ENCODE measurements at places on chromosomes 6 and 20.

DNA sequence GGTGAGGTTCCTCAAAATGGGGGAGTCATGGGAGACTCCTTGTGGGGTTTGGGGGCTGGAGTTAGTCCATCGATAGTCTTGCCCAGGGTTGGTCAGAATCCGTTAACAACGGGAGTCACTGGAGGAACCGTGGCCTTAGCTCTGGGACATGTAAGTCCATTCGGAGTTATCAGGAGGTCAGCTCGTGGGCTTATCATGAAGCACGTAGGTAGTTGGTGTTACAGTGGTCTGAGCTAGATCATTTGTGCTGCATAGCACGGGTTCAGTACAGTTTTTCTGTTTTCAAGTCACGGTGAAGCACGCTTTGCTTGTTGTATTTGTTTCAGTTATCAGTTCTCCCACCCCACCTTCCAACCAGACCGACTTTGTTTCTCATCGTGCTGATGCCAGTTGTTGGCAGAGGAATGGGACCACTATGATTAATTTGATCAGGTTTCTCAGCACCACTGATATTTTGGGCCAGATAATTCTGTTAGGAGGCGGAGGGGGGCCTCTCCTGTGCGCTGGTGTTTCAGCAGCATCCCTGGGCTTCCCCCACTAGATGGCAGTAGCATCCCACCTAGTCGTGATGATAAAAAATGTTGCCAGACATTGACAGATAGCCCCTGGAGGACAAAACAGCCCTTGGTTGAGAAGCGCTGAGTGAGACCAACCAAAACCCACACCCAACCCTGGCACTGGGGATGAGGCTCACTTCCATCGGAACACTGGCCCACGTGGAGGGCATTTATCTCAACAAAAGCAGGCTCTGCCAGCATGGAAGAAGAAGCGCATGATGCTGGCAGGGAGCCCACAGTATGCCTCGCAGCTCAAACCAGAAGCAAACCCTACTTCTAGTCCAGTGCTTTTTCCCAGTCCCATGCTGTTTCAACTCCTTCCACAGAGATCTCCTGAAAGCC lies 2.2 kb upstream of the APMAP start:
- peak; percentile 50 for DNase-seq

DNA sequence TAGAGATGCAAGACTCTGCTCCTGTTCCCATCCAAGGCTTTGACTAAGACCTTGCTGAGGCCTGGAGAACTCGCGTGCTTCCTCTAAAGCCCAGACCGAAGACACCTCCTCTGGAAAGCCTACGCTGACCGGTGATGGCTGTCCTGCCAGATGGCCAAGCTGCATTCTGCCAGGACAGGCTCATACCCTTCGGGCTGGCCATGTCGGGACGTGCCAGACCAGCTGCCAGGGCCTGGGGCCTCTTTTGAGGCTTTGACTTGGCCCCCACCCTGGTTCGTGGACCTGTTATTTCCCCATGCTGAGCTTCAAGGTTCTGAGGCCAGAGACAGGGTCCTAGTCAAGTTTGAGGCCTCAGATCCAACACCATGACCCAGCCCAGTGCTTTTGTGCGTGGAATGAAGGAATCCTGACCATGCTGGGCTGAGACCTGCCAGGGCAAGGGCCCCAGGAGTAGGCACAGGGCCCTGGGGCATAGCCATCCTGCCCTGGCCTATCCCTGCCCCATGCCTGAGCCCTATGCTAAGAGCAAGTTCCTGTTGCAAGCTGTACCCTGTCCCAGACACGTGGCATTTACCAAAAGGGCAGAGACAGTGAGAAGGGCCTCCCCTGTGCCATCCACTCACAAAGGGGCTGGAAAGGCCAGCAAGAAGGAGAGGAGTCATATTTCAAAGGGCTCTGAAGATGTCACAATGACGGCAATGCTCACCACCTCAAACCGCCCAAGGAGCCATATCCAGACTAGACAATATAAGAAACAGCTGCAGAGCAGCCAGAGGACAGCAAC lies 42.8 kb downstream of the MRPL14 start:
- no peak for DNase-seq

DNA sequence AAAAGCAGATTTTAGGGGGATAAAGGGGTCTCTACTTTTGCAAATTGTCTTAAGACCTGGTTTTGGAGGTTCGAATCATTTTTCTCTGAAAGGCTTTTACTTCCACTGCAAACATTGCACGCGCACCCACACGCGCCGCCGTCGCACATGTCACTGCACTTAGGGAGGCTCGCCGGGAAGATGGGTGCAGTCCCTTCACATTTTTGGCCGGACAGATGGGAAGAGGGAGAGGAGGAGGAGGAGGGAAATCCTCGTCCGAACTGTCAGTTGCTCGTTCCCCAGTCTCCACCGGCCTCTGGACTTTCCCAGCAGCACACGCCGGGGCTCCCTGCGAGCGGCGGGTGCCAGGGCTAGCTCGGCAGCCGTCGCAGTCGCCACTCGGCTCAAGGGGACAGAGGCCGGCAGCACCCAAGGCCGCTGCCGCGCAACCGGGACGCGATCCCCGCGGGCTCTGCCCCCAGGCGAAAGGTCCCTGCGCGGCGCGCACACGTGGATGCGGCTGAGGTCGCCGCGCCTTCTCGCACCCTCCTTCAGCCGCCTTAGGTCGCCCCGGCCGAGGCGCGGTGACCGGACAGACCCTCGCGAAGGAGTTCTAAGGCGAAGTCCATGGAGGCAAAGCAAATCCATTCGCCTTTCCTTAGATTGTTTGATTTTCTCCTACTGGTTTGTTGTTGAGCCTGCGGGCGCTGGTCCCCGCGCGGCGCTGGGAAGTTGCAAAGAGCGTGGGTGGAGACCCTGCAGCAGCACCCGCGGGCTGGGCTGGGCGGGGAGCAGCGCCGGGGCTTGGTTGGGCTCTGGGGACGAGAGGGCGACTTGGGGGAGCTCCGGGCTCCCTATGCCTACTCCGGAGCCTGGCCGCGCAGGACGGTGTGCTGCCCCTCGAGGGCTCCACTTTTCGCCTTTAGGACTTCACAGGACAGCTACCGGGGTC lies 1.2 kb downstream of the MYB start:
- no peak for DNase-seq

- DNase-seq: no peak
Measured at GRCh38 chr6:169292338-169293124, 38.9 kb upstream of the THBS2 start.

GRCh38 chr20:57210054-57210910 lies 56.2 kb downstream of the BMP7 start:
- DNase-seq: no peak

DNA sequence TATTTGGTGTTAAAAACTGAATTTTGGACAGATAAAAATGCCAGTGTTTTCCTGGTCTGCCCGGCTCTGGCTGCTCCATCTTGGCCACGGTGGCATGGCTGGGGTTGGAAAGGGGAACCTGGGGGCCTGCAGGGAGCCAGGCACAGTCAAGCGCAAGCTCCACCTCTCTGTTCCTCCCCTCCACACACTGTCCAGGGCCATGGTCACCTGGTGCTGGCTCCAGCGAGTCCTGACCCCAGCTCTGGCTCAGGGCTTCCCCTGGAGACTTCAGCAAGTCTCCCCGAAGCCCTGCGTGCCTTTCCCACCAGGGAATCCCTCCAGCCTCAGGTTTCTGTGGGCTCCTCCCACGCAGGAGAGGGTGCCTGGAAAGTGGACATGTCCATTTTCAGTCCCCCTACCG lies 298.5 kb downstream of the QKI start:
- no peak for DNase-seq

GRCh38 chr6:44062771-44063560 lies 64.3 kb downstream of the MRPL14 start:
- no peak for DNase-seq
